ENCODE measurements at places on chromosomes 11 and 22. TPM values are rescaled to one million over a fixed set of nuclear protein-coding genes. Genes with fewer than 3 reads are reported as not detected.

KCNJ11 gene
- 182 TPM for total RNA-seq

- DNase-seq, result peak; percentile 36
Measured at GRCh38 chr11:1877211-1878136, 14.2 kb downstream of the PRR33 start.

- no peak for DNase-seq
Measured at GRCh38 chr22:27801202-27801615, 347 bp downstream of the MN1 start.

GRCh38 chr11:126403022-126403581, 47.6 kb downstream of the ST3GAL4 start:
- no peak for DNase-seq

SCUBE1 gene
- 0.32 TPM for total RNA-seq

GRCh38 chr22:29912605-29913398, 29.8 kb downstream of the MTMR3 start:
- no peak for DNase-seq

DNA sequence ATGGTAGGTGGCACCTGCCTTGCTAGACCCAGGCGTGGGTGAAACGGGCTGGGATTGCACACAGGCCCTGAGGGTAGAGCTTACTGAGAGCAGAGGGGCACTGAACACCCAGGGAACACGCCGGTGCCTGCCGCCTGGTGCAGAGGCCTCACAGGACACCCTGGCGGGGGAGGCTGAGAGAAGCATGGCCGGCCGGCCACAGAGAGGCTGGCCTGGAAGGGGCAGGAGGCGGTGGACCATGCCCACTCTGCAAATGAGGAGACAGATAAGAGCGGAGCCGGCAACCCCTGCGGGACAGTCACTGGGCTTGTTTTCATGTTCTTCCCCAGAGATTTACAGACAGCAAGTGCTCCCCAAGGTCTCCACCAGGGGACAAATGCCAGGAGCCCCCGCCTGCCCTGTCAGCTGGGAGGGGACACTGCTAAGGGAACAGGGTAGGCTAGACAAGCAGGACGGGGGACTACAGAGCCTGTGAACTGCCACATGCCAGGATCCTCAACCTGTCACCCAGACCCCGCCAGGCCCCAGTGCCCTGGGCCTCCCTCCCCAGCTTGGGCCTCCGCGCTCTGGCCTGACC, 38.5 kb upstream of the TCF20 start:
- no peak for DNase-seq

GRCh38 chr22:19641254-19641982, 72.9 kb upstream of the SEPTIN5 start:
- DNase-seq, result no peak

GRCh38 chr11:105429096-105429910, 180.6 kb upstream of the GRIA4 start:
- DNase-seq, result no peak

- no peak for DNase-seq
Measured at GRCh38 chr11:67636962-67637361, 2.6 kb downstream of the TBX10 start.

DNA sequence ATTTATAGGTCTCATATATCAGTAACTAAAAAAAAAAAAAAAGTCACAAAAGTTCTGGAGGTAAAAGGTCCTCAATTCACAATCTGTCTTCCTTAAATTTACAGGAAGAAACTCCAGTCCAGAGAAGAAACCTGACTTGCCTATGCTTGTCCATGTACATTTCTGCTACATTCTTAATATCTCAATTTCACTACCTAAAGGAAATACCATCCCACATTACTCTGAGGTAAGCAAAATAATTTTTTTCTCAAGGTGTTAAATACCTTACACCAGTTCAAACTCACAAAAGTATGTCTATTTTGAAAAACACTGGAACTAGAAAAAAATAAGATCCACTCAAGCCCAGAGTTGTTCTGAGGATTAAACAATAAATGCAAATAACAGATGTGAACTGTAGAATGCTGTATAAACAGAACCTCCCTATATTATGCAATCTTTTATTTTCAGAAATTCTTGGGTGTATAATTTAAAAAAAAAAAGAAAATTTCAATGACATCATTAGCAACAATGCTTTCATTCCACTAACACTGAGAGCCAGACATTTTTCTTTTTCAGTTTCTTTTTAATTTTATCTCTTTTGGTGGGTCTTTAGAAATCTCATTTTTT, 49.9 kb upstream of the GDPD4 start:
- no peak for DNase-seq

DNA sequence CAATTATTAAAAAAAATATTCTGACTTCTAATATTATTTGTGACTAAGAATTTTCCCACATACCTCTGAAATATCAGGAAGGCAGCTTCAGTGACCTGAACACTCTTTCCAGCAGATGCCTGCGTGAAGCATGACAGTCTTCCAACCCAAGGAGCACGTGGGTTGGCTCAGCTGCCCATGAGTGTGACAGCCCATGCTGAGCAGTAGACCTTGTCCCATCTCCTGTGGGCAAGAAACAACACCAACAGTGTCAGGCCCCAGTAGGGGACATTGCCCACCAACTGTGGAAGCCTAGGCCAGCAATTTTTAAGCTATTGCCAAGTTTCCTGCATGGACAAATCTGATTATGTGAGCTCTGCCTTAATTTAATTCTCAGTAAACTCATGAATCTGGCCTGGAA, 66.4 kb upstream of the OLFML1 start:
- no peak for DNase-seq

APOC3 gene
- 45.7 TPM for total RNA-seq

DNA sequence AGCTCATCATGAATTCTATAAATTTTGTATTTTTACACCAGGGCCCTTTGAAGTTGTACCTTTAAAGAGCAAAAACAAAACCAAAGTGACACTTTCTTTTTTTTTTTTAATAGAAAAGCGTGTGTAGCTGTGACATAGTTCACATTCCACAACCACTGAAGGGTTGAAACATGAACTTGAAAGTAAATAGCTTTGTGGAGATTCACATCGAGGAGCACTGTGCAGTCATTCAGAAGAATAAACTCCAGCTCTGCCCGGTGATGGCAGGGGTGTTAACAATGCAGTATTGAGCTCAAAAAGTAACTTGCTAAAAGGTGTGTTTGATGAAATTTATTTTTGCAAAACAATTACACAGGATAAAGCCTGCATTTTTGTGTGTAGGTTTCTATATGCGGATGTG, 1166.2 kb downstream of the TBC1D22A start:
- DNase-seq, result no peak

GRCh38 chr11:2135648-2136201, 3.5 kb downstream of the IGF2 start:
- DNase-seq, result no peak

CCDC188 gene
- 3.5 TPM for total RNA-seq

C11orf16 gene
- not detected for total RNA-seq

DNA sequence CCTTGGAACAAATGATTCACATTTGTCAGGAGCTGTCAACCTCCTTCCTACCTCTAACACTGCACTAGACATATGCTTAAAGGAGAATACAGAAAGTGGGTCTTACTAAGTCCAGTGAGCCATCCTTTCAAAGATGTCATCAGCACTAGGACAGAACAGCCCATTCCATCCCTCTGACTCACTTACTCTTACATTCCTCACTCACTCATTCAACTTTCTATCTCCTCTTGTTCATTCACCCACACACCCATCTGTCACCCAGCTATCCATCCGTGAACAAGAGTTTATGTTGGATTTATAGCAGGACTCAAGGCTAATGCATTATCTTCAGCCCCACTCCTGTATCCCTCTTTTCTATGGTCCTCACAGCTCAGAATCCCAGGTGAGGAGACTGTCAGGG, 9.1 kb downstream of the INSC start:
- no peak for DNase-seq

GRCh38 chr11:83174008-83174407, 17.1 kb downstream of the PCF11 start:
- no peak for DNase-seq

DNA sequence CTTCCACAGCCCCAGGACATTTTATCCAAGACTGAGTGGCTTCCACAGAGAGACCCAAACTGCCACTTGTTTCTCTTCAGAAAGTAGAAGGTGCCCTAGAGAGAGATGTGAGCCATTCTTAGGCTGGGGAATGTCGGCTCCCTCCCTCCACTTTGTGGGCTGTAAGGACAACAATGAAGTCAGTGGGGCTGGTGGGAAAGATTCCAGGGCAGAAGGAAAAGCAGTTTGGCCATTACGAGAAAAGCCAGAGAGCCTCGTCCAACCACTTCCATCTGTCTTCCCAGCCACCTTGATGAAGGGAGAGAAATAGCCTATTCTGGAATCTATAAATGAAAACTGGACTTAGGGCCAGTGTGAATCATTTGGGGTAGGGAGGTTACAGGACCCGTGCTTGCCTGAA, 382.5 kb downstream of the NXPE2 start:
- DNase-seq, result no peak

GRCh38 chr22:27416511-27417420, 384.8 kb downstream of the MN1 start:
- DNase-seq, result no peak

GRCh38 chr11:99814021-99814420, 793.3 kb downstream of the CNTN5 start:
- DNase-seq, result no peak

DNA sequence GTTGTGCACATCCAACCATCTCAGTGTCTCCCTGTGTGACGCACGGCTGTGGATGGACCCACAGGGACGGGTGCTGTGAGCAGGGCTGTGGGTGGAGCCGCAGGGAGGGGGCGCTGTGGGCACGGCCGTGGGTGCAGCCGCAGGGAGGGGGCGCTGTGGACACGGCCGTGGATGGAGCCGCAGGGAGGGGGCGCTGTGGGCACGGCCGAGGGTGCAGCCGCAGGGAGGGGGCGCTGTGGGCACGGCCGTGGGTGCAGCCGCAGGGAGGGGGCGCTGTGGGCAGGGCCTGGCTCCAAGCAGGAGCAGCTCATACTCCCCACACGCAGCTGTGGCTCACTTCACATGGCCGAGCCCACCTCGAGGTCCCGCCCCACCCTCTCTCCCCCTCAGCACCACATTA, 6.0 kb upstream of the MAPK11 start:
- DNase-seq, result no peak

- DNase-seq, result no peak
Measured at GRCh38 chr11:10076458-10077141, 217.4 kb downstream of the SBF2 start.

MYEOV gene
- total RNA-seq, result not detected

- no peak for DNase-seq
Measured at GRCh38 chr11:7413961-7414915, 71.1 kb upstream of the OLFML1 start.

CLMP gene
- total RNA-seq, result 12.5 TPM

DNA sequence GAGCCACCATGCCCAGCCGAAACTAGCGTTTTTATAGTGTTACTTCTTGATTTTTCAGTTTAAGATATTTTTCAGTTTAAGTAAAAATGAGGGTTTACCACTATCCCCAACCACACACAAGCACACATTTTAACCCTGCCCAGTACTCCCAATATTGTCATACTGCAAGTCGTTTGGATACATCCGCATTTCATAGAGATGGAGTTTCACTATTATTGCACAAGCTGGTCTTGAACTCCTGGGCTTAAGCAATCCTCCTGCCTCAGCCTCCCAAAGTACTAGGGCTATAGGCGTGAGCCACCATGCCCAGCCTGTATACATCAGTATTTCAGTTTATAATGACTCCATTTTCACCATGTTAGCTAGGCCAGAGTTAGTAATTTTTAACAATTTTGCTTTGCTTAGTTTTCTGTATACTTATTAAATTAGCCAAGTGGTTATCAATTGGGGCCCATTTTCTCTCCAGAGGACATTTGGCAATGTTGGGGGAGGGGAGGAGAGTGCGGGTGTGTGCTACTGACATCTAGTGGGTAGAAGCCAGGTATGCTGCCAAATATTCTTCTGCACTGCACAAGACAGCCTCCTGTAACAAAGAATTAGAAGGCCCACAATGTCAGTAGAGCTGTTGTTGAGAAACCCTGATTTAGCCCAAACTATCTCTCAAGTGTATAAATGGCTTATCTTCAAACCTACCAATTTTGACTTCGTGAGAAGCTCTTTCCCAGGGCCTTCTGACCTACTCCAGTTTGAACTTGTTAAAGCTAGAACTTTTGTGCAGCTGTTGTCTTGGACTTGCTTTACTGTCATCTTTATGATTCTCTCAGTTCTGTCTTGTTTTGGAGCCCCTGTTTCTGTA, 7.3 kb downstream of the USP47 start:
- DNase-seq, result peak; percentile 36

DNA sequence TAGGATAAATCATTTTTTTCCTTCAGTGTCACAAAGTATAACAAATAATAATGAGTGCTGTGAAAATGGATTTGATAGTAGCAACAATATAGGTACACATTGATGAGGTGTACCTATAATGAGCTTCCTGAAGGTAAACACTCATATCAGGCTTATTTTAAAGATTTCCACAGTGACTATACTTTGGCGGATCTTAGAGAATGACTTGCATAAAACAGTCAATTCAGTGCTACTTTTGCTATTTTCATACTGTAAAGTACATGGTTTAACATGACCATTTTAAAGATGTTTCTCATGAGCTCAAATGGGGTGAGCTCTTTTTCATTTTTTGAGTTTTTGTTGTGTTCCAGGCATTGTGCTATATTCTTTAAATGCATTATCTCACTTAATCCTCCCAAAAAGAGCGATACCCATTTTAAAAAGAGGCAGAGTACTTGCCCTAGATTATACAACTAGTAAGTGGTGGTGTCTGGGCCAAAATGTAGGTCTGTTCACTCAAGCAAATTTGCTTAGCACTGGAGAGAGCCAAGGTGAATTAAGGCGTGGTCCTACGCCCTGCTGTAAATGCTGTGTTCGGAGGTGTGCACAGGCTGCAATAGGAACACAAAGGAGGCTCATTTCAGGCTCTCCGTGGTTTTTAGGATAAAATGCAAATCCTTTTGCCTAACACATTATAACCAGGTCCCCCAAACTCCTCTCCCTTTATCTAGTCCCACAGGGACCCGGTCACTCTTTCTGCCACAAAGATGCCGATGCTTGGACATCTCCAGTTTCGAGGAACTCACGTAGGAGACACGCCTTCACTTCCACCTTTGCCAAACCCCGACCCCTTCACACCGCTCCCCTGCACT, 617 bp upstream of the ALKBH3 start:
- DNase-seq, result no peak

GRCh38 chr22:48923165-48923865, 904.4 kb downstream of the BRD1 start:
- no peak for DNase-seq

DNA sequence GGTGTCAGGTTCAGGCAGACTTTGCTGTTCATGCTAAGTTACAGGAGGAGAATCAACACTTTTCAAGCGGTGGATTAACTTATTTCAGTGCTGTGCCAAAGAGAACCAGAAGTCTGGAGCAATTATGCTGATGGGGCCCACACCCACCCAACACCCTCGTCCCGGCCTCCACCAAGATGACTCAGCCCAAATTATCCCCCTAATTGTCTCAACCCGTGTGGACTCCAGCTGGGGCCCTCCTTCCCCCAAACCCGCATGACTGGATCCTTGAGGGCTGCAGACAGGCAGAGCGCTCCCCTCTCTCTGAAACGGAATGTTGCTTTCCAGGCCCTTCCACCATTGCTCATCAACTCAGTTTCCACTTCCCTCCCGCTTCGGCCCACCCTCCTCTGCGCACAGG, 34.6 kb upstream of the MN1 start:
- DNase-seq, result no peak

DNA sequence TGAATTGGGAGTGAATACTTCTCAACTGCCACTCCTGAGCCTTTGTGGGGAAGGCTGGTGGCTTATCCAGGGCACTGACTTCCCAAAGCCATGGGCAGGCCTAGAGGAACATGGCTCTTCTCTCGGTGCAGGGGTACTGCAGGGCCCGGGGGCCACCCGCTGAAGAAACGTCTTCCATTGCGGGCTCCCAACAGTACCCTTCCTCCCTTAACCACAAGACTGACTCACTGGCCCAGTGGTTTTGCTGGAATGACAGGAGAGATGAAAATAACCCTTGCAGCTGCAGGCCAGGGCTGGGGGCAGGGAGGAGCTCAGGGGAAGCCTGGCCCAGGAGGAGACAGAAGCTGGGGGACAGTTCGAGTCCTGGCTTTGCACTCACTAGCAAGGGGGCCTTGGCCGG, 13.5 kb downstream of the TXN2 start:
- peak; percentile 82 for DNase-seq
